ENCODE measurements at places on chromosomes 3 and 15.

GRCh38 chr3:32340611-32341365, 50.9 kb upstream of the CMTM7 start:
- no peak for DNase-seq

GRCh38 chr15:90358124-90359033, 6.3 kb downstream of the ZNF774 start:
- DNase-seq, result no peak

DNA sequence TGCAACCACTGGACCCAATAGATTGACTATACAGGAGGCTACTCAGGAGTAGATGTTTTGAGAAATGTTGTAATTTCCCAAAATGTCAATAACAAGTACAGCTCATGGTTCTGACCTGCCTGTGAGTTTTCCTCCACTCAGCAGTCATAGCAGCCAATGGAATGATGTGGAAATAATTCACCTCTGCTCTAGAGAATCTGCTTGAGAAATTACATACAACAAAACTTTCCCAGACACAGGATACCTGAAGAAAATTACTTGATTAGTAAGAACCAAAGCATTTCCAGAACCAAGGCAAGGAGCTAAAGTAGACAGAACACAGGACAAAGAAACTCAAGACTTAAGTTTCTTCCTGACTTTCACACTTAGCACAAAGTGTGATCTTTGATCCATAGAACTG, 218.9 kb upstream of the SETMAR start:
- DNase-seq, result no peak

DNA sequence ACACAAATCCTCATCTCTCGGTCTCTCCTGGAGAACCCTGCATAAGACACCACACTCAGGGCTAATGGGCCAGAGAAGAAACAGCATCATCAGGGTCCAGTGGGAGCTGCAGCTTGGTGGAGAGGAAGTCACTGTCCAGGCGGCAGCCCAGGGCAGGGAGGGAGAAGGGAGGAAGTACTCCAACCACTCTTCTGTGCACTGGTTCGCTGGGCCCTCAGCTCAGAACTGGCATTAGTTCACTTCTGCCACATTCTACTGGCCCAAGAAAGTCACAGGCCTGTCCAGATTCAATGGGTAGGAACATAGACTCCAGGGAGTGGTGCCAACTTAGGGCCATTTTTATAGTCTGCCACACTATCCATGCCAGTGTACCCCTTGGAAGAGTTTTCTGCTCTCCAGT, 169.0 kb downstream of the ABHD5 start:
- no peak for DNase-seq

Data from stimulated activated CD4-positive, alpha-beta T cell treated with anti-CD3 and anti-CD28 coated beads, Interleukin-4, amount 100 ng/mL, for 24 hours (primary cell).